ENCODE measurements at places on chromosomes 2 and 18. TPM values are rescaled to one million over a fixed set of nuclear protein-coding genes. Genes with fewer than 3 reads are reported as not detected.

The CYB5A gene
- 1.2 TPM for total RNA-seq

The GYPC gene
- total RNA-seq = 207 TPM

The UGT1A5 gene
- total RNA-seq = 0.22 TPM

The PLEKHA3 gene
- 5.1 TPM for total RNA-seq

The CDH7 gene
- not detected for total RNA-seq

The GTF2A1L gene
- total RNA-seq = 0.54 TPM

The CFAP65 gene
- not detected for total RNA-seq

The APOB gene
- total RNA-seq = 0.22 TPM

The GATA6 gene
- total RNA-seq = 0.11 TPM

The L3MBTL4 gene
- 2.0 TPM for total RNA-seq

The DSG1 gene
- total RNA-seq = 1.2 TPM

The ITGB6 gene
- total RNA-seq = 1,146 TPM

The TDRD15 gene
- not detected for total RNA-seq

The SLC23A3 gene
- total RNA-seq = 2.0 TPM

The METTL8 gene
- total RNA-seq = 19.4 TPM

The RNF181 gene
- total RNA-seq = 125 TPM

The EPHA4 gene
- 11.0 TPM for total RNA-seq

The CHRNG gene
- total RNA-seq = not detected

The ANKRD30BL gene
- total RNA-seq = not detected

The TAF4B gene
- total RNA-seq = 2.2 TPM

The CD8A gene
- total RNA-seq = not detected

The GALNT14 gene
- not detected for total RNA-seq

The DLX1 gene
- not detected for total RNA-seq

The GKN2 gene
- not detected for total RNA-seq

The SCN9A gene
- 0.11 TPM for total RNA-seq

The RAB6C gene
- total RNA-seq = 1.2 TPM

The FAM237A gene
- not detected for total RNA-seq

The HOXD8 gene
- total RNA-seq = not detected

The SPATA3 gene
- not detected for total RNA-seq

The CHRND gene
- not detected for total RNA-seq

The SLC40A1 gene
- total RNA-seq = 0.79 TPM

The KYNU gene
- 0.98 TPM for total RNA-seq

The CYP26B1 gene
- 85.6 TPM for total RNA-seq

The DPYSL5 gene
- not detected for total RNA-seq

The TBC1D8 gene
- 3.1 TPM for total RNA-seq

The SOCS6 gene
- total RNA-seq = 44.4 TPM

The EVX2 gene
- total RNA-seq = not detected

The LIMS3 gene
- 1.7 TPM for total RNA-seq

The ACVR1C gene
- total RNA-seq = not detected

The LYPD6 gene
- 5.1 TPM for total RNA-seq

The NTSR2 gene
- not detected for total RNA-seq

Measured in placental epithelial cell (primary cell).